ENCODE measurements at places on chromosomes 2 and 18. TPM values are rescaled to one million over a fixed set of nuclear protein-coding genes. Genes with fewer than 3 reads are reported as not detected.

The MPP4 gene
- total RNA-seq: 0.10 TPM

The RESP18 gene
- total RNA-seq: not detected

The RTP5 gene
- not detected for total RNA-seq

The PRKAG3 gene
- not detected for total RNA-seq

The MAP4K3 gene
- 18.3 TPM for total RNA-seq

The CCL20 gene
- 5.9 TPM for total RNA-seq

The C2orf80 gene
- total RNA-seq: not detected

The HOXD4 gene
- total RNA-seq: 0.56 TPM

The CDH2 gene
- total RNA-seq: 38.1 TPM

The COLEC12 gene
- total RNA-seq: not detected

The IL36RN gene
- total RNA-seq: 0.13 TPM

The CIB4 gene
- total RNA-seq: 0.44 TPM

The MATN3 gene
- total RNA-seq: 9.8 TPM

The UPP2 gene
- not detected for total RNA-seq

The KATNAL2 gene
- 1.4 TPM for total RNA-seq

The DSC1 gene
- not detected for total RNA-seq

The SIX2 gene
- total RNA-seq: 0.72 TPM

The AQP12B gene
- total RNA-seq: not detected

The TLX2 gene
- 0.47 TPM for total RNA-seq

The HAUS1 gene
- total RNA-seq: 70.2 TPM

The DCC gene
- not detected for total RNA-seq

The DSG1 gene
- total RNA-seq: not detected

The PSTPIP2 gene
- 0.34 TPM for total RNA-seq

The FAM110C gene
- 0.12 TPM for total RNA-seq

The MYO5B gene
- 12.8 TPM for total RNA-seq

The LIMS3 gene
- total RNA-seq: not detected

All from A549 treated with ZK216348 at 1 μM for 4 hours (cell line).